ENCODE measurements at places on chromosomes 11 and 22. TPM values are rescaled to one million over a fixed set of nuclear protein-coding genes. Genes with fewer than 3 reads are reported as not detected.

PHETA2 gene
- total RNA-seq = 0.25 TPM

- DNase-seq = no peak
These were observed 3.9 kb downstream of the GATD1 start for GRCh38 chr11:773425-773824.

ZNF280A gene
- total RNA-seq = 0.98 TPM

ZP1 gene
- not detected for total RNA-seq

OR5F1 gene
- total RNA-seq = not detected

CARD16 gene
- total RNA-seq = not detected

OR52A1 gene
- not detected for total RNA-seq

ZNF408 gene
- 12.7 TPM for total RNA-seq

DNA sequence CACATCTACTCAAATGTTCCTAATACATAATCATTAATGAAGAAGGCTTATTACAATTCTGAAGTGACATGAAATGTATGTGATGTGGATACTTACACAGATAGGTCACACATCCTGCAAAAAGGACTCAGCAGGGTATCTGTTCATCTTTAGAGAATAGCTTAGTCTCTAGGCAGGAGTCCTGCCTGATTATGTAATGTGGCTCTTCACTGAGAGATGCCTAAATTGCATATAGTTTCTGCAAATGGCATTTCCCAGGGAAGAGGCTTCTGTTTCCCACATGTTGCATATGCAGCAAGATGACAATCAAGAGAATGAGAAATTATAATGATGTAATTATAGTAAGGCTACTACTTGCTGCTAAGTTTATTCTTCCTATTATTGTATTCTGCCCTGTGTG, 58.8 kb upstream of the SLC36A4 start:
- no peak for DNase-seq

Data from G401 (cell line).